ENCODE measurements at places on chromosomes 5 and 9.

DNA sequence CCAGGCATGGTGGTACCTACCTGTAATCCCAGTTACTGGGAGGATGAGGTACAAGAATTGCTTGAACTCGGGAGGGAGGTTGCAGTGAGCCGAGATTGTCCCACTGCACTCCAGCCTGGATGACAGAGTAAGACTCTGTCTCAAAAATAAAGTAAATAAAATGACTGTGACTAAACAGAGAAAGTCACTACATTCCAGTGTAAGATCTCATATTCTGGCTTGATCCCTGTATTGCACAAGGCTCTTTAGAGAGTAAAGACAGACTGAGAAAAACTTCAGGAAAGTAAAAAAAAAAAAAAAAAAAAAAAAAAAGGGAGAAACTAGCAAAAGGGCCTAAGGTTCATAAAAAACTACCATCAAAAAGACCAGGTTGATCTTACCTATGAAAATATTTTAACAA, 106.6 kb upstream of the PJA2 start:
- DNase-seq: no peak

DNA sequence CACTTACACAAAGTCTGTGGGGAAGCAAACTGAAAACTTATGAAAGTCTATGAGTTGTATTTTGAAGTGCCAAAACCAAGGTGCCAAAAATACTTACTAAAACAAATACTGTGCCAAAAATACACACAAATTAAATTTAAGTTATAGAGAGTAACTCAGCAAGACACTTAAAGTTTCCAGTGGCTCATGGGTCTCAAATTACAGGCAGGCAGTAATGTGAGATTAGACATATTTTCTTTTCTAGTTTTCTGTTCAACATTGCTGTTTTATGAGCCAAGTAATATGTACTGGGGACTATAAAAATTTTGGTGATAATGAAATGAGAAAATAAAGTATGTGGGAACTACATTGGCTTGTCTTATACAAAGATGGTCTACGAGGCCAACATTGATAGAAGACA, 172.2 kb upstream of the SNX2 start:
- DNase-seq: no peak

- no peak for DNase-seq
Measured at GRCh38 chr9:131545786-131546335, 538 bp downstream of the PRRT1B start.

- peak; percentile 72 for DNase-seq
Measured at GRCh38 chr9:136170006-136170901, 34.7 kb downstream of the LHX3 start.

DNA sequence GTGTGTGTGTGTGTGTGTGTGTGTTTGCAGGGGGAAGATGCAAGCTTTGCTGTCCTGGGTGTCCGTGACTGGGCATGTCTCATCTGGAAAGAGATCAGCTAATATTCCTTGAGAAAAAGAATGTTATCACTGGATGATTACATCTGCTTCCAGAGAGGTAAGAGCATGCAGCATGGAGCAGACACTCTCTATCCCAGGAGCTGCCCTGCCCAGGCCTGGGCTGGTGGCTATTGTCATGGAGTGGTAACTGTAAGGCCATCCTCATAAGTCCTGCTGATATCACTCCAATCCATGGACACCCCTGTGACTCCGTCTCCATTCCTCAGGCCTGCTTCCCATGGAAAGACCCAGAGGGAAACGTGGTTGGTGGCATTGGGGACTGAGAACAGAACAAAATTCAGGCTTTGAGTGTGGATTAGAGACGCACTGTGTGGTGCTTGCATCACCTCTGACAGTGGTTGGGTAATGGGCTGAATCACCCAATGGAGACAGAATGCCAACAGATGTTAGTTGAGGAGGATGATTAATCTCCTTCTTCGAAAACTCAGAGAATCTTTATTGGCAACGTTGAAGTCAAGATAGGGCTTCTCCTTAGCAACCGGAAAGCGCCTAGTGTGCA, 52.0 kb upstream of the KCNIP1 start:
- DNase-seq: no peak

DNA sequence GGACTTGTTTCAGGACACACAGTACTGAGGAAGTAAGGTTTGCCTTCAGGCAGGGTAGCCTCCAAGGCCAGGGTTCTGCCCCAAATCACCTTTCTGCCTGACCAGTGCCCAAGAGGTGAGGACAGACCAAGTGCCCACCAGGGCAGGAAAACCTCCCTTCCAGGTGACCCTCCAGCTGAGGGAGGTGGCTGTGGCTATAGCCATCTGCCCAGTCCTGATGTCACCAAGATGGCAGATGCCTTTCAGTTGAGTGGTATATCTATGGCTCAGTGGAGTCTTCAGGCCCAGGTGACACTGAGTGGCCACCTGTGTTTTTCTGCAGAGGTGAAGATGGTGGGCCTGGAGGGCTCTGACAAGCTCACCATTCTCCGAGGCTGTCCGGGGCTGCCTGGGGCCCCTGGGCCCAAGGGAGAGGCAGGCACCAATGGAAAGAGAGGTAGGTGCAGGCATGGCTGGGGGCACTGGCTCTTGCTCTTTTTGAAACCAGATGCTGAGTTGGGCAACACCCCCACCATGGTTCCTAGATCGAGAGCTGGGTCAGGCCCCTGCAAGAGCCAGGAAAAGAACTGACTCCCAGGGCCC, 1.7 kb downstream of the FCN2 start:
- no peak for DNase-seq

DNA sequence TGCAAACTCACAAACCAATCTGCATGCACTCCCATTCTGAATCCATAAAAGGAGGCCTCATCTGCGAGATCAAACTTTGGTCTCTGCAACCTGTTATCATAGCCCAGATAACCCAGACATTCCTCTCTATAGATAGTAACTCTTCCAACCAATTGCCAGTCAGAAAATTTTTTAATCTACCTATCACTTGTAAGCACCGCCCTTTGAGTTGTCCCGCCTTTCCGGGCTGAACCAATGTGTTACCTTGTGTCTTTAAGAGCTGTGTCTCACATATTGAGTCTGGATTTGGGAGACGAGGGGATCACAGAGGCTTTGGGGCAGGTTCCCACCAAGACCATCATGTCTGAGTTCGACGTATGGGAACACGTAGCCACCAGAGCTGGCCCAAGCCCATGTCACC, 91.1 kb upstream of the PPP1R26 start:
- no peak for DNase-seq

DNA sequence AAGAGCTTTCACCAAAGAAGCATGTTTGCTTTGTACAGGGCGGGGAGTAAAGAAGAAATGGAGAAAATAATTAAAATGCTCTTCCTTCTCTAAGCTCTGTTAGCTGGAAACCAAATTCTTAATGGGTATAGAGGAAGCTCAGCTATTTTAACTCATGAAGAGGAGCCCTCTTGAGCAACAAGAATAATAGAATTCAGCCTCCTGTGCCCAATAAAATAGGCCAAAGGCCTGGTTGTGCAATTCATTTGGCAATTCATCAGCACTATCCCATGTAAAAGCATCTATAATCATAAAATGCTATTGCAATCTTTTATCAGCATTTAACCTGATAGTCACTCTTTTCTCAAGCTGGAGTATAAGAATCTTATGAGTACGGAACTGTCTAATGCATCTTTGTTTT, 133.6 kb upstream of the CDH6 start:
- no peak for DNase-seq

DNA sequence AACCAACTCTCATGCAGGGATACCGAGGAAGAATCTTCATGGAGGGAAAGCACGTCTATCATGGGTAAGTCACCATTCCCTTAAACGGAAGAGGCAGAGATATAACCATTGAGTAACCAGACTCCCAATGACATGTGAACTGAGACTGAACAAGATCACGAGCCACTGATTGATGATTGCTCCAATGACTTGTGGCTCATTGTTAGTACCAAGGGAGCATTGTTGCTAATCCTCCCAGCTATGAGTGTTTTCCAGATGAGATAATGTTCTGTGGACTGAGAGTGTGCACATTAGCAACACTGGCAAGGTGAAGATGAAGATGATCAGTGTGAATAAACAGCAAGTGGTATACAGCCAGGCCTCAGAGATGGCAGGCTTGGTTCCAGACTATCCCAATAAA, 219.2 kb upstream of the MAP3K1 start:
- DNase-seq: no peak

DNA sequence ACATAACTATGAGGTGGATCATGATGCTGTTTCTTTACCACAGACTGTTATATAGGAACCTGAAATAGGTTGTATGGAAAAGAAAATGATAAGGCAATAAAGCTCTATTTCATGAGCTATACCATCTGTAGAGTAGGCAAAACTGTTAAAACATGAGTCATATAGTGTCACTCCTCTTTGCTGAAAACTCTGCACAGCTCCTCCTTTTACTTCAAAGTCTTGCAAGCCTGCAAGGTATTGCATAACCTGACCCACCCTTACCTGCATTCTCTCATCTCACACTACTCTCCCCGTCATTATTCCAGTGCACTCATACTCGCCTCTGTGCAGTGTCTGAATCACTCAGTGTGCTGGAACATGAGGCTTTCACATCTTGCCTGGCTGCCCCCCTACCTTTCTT, 790.1 kb downstream of the EFNA5 start:
- DNase-seq: no peak

DNA sequence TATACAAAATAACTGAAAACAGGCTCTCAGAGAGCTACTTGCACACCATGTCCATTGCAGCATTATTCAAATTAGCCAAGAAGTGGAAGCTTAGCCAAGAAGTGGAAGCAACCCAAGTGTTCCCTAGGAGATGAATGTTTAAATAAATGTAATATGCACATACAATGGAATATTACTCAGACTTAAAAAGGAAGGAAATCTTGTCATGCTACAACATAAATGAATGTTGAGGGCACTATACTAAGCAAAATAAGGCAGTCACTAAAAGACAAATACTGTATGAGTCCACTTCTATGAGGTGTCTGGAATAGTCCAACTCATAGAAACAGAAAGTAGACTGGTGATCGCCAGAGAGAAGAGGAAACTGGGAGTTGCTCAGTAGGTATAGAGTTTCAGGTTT, 438.1 kb downstream of the MAT2B start:
- DNase-seq: no peak

GRCh38 chr5:143318833-143319232, 84.7 kb downstream of the NR3C1 start:
- DNase-seq: no peak

- DNase-seq: no peak
Measured at GRCh38 chr5:140131967-140132409, 6.3 kb downstream of the IGIP start.

DNA sequence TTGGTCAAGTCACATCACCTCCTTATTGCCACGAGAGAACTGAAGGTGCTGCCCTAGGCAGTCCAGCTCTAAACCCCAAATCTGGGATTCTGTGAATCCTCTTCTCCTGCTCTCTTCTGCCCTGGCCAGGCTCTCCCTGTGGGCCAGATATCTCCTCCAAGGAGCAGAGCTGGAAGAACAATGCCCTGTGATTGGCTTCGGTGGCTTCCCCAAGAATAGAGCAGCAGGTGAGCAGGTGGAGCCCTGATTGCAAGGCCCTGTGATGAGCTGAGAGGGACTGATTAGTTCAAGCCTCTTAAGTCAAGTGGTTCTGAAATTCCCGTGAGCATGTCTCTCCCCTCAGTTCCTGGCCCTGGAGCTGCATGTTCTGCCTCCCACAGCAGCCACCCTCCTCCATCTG, 175.3 kb upstream of the BRINP1 start:
- DNase-seq: no peak

DNA sequence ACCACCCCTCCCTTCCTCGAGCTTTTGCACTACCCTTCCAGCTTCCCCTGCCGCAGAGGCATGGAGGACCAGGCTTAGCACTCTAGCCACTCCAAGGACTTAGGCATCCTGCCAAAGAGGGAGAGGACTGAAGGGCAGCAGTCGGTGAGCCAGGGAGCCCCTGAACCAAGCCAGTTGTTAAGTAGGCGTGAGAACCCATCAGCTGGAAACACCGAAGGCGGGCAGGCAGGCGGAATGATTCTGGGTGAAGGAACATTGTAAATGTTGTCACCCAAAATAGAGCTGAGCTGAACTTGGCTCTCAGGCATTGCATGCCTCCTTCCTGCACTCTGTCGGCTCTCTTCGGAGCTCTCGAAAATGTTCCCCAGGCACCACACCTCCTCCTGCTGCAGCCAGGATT, 42.8 kb downstream of the NRG2 start:
- DNase-seq: no peak

Measured in activated T-cell treated with anti-CD3 and anti-CD28 coated beads, Interleukin-2, amount 50 U/mL, for 24 hours (primary cell).